ENCODE measurements at places on chromosomes 6 and 20.

DNA sequence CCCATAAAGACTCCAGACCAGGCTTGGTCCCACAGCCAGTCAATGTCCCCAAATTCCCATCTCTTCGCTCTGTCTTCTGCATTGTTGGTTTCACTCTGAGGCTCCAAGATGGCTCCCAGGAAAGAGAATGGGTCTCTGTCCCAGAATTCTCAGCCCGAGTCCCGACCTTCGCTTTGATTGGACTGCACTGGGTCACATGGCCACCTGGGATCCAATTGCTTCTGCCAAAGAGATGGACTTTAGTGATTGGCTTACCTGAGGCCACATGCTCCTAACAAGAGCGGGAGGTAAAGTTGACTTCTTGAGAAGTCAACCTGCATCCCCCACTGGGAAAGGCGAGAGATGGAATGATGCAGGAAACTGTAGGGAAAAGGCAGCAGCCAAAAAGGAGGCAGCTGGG lies 104.7 kb upstream of the PMEPA1 start:
- DNase-seq, result no peak

DNA sequence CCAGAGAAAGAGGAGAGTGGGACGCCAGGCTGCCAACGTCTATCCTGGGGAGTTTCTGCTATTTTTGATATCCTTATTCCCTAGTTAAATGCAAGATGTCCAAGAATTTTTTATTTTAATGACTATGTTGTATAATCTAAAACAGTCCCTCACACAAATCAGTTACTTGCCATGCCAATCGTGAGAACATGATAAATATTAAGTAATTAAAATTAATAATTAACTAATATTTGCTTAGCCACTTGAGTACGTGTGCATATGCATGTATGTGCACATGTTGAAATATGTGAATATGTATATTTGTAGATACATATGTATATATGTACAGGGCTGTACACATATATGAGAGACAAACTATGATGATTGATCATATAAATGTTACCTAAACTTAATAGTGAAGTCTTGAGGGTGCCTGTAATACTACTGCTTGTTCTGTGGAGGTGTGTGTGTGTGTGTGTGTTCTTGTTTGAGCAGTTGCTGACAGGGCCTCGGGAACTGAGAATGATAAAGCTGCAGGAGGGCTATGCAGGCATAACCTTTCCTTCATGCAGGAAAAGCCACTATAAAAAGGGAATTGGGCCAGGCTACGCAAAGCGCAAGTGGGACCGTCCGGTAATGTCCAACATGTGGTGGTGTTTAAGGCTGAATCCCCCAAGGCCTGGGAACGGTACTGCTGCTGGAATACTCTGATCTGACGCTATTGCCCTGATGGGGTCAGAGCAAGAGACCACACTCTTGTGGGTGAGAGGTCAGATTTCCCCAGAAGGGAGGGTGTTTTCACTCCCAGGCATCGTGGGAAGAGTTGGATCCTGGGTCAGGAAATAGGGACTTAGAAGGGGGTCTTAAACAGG lies 148.3 kb upstream of the TBX18 start:
- DNase-seq, result no peak

DNA sequence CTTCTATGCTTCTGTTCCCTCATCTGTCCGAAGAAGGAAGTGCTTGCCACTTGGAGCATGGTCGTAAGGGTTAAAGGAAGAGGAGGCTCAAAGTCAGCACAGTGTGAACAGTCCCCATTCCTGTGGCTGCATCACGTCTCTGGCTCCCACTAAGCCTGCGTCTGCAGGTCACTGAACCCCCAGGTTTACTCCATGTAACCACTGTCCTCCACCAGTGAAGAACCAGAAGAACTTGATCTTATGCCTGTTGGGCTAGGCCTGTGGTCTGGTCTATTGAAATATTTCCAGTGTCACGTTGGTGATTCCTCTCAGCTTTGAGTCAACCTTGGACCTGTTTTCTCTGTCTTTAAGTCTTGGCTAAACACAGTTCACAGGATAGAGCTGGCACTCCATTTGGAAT lies 45.9 kb upstream of the SCP2D1 start:
- no peak for DNase-seq

DNA sequence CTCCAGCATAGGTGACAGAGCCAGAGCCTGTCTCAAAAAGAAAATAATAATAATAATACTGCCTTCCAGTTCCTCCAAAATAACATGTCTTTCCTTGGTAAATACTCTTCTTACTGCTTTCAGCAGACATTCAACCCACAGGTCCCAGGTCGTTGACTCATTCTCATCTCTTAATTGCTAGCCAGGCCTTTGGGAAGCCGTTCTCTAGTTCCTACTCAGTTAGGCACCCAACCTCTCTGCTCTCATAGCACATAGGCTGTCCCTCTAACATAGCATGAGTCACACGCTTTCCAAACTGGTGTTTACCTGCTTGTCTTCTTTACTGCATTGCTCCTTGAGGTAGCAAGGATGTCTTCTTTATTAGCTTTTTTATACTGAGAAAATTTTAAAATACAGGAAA lies 98.8 kb downstream of the LAMA2 start:
- peak; percentile 7 for DNase-seq

- DNase-seq, result no peak
Observed at GRCh38 chr6:45563844-45564243, 186.1 kb upstream of the SUPT3H start.

- no peak for DNase-seq
Observed at GRCh38 chr6:21751608-21752007, 158.1 kb downstream of the SOX4 start.

DNA sequence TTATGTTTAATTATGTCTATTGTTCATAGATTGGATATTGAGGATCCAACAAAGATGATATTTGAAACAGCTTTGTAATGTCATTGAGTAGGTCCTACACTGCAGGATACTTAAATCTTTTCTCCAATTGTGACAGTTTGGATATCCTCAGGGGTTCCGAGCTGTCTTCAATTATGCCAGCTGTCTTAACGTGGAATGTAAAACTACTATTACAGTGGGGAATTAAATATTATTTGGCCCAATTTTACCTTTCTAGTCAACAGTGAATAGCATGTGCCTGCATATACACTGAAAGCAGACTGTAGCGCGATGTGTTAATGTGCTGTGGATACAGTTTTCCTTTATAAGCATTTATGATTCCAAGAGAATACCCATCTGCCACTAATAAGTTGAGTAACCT lies 156.9 kb downstream of the GRIK2 start:
- DNase-seq, result no peak

GRCh38 chr6:132236744-132237143 lies 164.5 kb downstream of the MOXD1 start:
- no peak for DNase-seq

GRCh38 chr6:2713473-2714110 lies 37.1 kb downstream of the MYLK4 start:
- no peak for DNase-seq

DNA sequence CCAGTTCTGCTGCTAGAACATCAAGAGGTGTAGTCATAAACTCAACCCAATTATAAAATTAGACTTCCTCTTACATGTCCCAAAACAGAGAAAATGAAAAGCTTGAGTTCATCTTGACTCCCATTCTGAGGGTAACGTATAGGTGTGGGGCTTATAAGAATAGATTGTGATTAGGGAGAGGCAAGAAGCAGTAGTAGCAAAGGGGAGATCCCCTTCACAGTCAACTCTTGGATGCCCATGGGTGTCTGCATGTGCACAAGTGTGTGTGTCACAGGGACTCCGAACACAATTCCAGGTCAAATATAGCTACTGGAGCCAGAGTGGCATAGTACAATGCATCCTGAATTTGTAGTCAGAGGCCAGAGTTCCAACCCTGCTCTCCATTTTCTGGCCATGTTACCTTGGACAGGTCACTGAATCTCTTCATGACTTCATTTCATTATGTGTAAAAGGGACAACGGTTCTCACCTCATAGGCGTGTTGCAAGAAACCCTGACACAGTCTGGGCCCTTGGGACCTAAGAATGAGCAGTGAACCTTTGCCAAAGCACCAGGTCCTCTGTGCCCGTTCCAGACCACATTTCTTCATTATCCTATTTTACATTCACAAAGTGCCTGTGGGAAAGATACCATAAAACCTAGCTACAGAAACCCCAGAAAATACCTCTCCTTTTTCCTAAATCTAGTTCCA lies 11.8 kb downstream of the GSTA4 start:
- DNase-seq, result no peak

GRCh38 chr20:9166153-9166780 lies 97.4 kb downstream of the PLCB4 start:
- no peak for DNase-seq

- DNase-seq, result no peak
Observed at GRCh38 chr6:163504984-163505640, 90.6 kb downstream of the QKI start.

DNA sequence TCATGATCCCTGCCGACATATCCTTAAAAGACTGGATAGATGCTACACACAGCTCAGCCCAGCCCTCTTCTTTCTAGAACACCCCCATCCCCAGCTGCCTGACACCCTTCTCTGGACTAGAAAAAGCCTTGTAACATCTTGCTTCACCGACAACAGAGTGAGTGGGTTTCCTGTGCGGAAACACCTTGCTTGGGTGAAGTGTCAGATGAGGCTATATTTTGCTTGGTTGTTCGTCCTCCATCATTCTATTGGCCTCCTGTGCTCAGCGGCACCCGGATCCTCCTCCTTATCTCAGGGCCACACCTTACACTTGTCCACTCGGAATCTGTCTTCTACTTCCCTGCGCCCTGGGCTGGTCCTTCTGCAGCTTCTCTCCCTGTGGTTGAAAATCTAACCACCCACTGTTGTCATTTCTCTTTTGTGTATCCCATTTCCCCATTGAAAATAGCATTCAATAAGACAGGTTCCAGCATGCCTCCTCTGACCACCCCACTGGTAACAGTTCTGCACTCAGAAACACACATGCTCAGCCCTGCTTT lies 101.3 kb upstream of the MLN start:
- no peak for DNase-seq

- peak; percentile 52 for DNase-seq
Observed at GRCh38 chr20:37902504-37903313, at the start of gene VSTM2L. Gene VSTM2L (plus strand): TSS chr20:37903127. CDS start chr20:37903351, 224 bp downstream.

DNA sequence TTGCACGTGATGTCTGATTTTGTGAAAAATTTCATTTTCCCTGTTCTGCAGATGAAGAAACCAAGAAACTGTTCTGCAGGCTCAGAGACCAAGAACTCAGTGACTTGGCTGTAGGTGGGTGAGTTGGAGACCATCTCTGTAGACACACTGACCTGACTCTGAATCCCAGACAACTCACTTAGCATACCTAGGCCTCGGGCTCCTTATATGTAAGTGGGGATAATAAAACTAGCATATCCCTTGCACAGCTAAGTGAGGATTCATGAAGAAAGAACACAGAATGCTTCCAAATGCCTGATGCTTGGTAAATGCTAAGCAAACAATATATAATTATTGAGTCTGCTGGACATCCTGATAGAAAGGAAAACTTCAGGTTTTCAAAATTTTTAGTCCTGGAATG lies 70.8 kb downstream of the B3GAT2 start:
- no peak for DNase-seq

GRCh38 chr6:422433-423054 lies 31.0 kb downstream of the IRF4 start:
- DNase-seq, result peak; percentile 88

DNA sequence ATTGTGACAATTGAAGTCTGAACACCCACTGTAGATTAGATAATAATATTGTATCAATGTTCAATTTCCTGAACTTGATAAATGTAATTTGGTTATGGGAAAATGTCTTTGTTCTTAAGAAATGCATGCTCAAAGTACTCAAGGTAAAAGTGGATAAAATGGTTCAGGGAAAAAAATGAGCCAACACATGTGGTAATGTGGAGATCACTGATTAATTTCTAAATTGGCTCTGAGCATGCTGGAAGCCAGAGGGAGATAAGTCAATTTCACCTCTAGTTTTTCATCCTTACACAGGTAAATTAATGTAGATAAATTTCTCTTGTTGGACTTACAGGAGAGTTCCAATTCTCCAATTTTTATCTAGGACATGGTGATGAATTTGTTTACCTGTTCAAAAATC lies 8.0 kb upstream of the COMMD7 start:
- DNase-seq, result no peak

DNA sequence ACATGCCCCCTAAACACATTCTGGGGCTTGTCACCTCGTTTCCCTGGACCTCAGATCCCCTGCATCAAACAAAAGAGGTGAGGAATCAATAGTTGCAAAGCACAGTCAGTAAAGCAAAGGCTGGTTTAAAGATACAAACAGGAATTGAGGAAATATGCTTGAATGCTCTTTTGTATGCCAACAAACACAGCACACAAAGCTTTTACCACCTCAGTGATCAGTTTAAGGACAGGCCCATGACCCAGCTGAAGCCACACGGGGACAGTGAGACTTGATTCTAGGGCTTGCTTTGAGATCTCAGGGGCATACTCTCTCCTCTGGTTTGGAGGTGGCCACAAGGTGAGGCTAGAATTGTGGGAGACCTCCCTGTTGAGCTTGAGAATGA lies 182.9 kb upstream of the CST7 start:
- no peak for DNase-seq

GRCh38 chr6:31110825-31111582 lies 1.4 kb downstream of the C6orf15 start:
- DNase-seq, result no peak

- no peak for DNase-seq
Observed at GRCh38 chr20:63484236-63484635, 11.8 kb upstream of the KCNQ2 start.

- DNase-seq, result no peak
Observed at GRCh38 chr20:51416532-51417249, 125.8 kb downstream of the NFATC2 start.

- no peak for DNase-seq
Observed at GRCh38 chr20:62760856-62761758, 35.2 kb upstream of the MRGBP start.

GRCh38 chr20:50398821-50399554 lies 111.2 kb upstream of the PTPN1 start:
- DNase-seq, result no peak

- no peak for DNase-seq
Observed at GRCh38 chr6:7161253-7161623, 53.5 kb downstream of the RREB1 start.

- DNase-seq, result no peak
Observed at GRCh38 chr6:127352524-127352923, 9.1 kb upstream of the ECHDC1 start.

DNA sequence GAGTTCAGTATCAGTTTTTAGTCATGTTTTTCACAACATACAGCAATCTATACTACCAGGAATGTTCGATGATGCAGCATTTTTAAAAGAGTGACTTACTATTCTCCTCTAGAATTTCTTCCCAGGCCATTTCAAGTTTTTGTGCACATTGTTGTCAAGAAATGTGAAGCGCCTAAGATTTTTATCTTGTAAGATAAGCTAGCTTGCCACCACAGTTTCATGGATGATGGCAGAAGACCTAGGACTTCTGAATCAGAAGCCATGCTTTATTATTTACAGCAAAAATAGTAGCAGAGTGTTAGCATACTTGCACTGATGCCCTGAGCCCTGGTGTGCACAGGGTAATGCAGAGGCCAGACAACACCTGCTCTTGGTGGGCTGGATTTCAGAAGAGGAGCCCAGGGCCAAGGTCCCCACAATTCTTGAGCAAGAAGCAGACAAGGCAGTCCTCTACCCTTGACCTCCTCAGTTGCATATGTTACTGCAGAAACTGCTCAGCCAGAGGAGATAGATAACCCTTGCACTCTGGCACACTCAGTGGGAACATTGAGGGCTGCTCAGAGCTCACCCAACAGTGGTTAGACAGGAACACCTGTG lies 99.2 kb downstream of the QKI start:
- DNase-seq, result no peak

GRCh38 chr6:96246563-96246962 lies 230.8 kb downstream of the FUT9 start:
- DNase-seq, result no peak

Measured in ELR (cell line).